ENCODE measurements at places on chromosomes 1 and 21.

DNA sequence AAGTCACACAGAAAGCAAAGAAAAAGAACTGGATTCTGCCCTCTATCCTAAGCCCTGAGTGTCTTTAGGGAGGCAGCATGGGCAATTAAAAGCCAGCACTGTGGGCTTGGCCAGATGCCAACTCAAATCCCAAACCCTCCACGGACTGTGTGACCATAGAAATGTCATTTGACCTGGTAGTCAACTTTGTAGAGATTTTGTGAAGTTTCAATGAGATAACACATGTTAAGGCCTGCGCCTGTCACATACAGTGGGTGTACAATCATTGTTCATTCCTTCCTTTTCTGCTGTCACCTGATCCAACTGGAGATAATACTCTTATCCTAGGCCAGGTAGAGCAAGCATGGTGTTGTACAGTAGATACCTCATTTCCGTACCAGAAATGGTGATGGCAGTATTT is 54.2 kb downstream of the TMEM53 start:
- no peak for DNase-seq

DNA sequence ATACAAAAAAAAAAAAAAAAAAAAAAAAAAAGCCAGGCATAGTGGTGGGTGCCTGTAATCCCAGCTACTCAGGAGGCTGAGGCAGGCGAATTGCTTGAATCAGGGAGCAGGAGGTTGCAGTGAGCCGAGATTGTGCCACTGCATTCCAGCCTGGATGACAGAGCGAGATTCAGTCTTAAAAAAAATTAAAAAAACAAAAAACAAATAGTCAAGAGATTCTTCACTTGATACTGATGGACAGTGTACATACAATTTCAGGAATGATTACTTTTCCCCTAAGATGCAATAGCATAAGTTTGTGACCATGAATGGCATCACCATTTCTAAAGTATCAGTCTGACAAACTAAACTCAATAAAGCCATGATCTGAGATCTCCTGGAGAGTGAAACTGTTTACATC is 60.8 kb upstream of the IVNS1ABP start:
- no peak for DNase-seq

- DNase-seq: no peak
Observed at GRCh38 chr1:172697534-172698002, 38.7 kb downstream of the FASLG start.

- no peak for DNase-seq
Observed at GRCh38 chr1:178614286-178614685, 101.4 kb downstream of the TEX35 start.

- no peak for DNase-seq
Observed at GRCh38 chr1:215113776-215114153, 31.2 kb downstream of the KCNK2 start.

- no peak for DNase-seq
Observed at GRCh38 chr1:215181518-215181917, 99.0 kb downstream of the KCNK2 start.

- peak; percentile 61 for DNase-seq
Observed at GRCh38 chr1:26287033-26287711, 7.3 kb downstream of the SH3BGRL3 start.

Measured in activated naive CD4-positive, alpha-beta T cell (primary cell).